NCI-H526 treated with DMSO at 0.1 percent for 48 hours (cell line): ENCODE measurements at places on chromosomes 2 and 18.

DNA sequence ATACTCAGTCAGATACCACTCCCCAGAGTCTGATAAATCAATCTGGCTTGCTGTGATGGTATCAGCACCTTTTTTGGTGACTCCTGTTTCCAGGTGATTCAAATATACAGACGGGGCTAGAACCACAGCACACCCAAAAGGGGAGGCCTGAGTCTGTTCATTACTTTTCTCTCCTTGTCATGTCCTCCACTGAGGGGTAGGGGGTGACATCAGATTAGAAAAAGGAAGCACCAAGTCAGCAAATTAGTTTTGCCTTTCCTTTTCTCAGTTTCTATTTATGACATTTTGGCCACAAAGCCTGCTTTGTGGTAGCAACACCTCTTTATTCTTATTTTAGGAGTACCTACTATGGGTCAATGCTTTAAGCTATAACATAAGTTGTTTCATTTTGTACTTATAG is 127.4 kb downstream of the CCDC102B start:
- DNase-seq, result no peak

- DNase-seq, result no peak
These were observed 162.3 kb downstream of the MREG start for GRCh38 chr2:215851082-215851481.

GRCh38 chr2:222418739-222419138 is 5.6 kb upstream of the SGPP2 start:
- DNase-seq, result no peak

DNA sequence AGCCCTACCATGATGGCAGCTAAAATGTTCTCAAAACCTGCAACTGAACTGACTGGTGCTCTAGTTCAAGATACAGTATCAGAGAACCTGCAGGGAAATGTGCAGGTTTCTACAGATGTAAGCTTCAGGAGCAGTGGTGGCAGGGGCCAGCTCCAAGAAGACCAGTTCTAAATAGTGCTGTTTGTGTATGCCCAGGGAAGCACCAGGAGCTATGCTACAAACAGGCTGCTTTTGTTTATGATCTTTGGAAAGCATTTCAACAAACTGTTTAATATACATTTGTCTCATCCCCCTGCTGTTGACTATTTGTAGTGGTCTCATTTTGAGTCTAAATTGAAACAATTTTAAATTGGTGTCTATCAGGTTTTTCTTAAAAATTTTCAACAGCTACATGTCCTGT is 20.7 kb downstream of the FZD5 start:
- no peak for DNase-seq

DNA sequence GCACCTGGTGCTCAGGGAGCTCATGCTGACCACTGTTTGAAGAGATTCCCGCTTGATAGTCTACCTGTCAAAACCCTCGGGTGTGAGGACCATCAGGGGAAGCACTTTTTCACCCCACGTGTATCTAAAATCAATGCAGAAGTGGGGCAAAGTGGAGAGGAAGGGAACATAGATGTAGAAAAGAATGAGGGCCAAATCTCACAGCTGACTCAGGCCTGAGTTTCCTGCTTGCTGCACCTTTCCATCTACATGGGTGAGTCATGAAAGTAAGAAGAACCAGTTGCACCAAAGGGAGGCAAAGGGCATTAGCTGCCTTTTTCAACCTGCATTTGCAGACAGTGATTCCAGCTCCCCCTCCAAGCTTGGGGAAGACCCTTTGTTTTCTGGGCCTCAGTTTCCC is 100.2 kb upstream of the MYCN start:
- no peak for DNase-seq

GRCh38 chr2:86671337-86671981 is 47.8 kb upstream of the RNF103 start:
- DNase-seq, result no peak

DNA sequence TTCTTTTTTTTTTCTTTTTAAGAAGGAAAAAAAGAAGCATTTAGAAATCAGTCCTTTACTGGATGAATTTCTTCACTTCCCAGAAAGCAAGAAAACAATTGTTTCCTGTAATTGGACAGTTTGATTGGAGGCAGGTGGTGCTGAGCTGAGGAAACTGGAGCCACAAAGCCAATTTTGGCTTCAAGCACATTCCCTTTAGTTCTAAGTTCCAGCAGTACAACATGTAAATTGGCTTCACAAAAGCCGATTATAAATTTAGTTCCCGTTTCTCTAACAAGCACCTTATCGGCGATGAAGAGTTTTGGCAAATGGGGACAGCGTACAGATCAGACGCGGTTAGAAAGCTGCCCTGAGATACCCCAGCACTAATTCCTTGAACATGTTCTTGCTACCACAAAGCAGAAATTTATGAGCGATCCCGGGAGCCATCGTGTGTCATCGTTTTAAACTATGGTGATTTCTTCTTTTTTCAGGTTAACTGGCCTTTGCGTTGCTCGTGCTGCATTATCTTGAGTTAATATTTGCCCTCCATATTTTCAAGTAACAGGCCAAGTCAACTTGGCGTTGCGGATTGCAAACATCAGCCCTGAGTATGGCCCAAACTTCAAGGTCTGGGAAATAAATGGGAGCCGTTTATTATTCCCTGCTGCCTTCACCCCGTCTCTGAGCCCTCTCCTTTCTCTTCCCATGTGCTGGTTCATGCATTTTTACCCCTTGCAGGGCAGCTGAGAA is 190.4 kb upstream of the ID2 start:
- DNase-seq, result no peak

DNA sequence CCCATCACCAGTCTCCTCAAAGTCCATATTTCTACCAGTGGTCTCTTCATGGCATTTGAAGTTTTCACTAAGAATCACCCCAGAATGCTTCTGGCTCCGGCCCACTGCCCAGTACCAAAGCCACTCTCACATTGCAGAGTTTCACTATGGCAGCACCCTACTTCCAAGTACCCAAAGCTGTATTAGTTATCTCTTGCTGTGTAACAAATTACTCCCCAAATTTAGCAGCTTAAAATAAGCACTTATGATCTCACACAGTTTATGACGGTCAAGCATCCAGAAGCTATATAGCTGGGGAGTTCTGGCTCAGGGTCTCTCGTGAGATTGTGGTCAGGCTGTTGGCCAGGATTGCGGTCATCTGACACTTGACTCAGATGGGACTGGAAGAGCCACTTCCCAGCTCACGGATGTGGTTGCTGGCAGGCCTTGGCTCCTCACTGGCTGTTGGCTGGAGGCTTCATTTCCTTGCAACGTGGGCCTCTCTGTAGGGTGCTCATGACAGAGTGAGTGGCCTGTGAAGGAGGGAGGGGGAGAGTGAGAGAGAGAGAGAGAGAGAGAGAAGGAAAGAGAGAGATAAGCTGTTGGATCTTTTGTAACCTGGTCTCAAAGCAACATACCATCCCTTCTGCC is 189.5 kb downstream of the CTIF start:
- DNase-seq, result no peak

GRCh38 chr2:239953418-239954061 is 71.6 kb downstream of the NDUFA10 start:
- DNase-seq, result no peak

DNA sequence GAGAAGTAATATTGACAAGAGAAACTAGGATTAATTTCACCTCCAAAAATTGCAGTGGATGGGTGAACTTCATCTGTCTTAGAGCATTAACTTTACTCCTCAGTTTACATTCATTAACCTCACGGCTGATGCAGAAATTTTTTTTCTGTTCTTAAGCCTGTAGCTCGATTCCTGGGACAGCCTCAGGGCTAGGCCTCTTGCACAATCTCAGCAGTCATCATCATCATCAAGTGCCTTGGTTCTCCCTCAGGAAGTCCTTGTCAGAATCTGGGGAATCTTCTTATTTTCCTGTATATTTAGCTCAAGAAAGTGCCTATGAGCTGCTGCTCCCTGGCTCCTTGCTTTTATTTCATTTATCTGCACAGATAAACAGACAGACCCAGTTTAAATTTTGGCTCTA is 1272.2 kb upstream of the LRRTM1 start:
- no peak for DNase-seq

GRCh38 chr2:237980751-237981150 is 13.9 kb downstream of the UBE2F start:
- DNase-seq, result no peak

- no peak for DNase-seq
These were observed 37.6 kb upstream of the FOSL2 start for GRCh38 chr2:28354920-28355520.

DNA sequence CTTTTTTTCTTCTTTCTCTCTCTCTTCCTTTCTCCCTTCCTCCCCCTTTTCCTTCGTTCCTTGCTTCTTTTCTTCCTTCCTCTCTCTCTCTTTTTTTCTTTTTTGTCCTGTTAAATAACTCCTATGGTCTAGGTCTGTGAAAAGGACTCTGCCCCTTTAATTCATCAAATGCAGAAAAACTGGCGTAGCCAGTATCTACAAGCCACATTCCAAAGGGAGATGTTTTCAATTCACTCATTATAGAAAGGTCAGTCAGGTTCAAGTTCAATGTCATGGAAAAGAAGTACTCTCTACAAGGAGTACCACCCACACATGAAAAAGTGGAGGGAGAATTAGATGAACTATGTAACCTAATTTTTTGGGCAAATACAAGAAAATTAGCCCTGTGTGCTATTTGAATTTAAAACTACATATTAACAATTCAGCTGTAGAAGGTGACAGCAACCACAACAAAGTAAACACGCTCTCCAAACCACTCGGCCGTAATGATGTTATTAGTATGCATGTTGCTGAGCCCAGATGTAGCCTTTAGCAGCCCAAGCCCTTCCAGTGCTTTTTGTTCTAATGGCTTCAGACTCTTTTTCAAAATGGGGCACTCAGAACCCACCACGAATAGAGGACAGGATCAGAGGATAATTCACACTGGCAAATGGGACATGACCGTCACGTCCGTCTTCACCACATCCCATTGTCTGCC is 735.4 kb upstream of the FANCL start:
- peak; percentile 64 for DNase-seq

DNA sequence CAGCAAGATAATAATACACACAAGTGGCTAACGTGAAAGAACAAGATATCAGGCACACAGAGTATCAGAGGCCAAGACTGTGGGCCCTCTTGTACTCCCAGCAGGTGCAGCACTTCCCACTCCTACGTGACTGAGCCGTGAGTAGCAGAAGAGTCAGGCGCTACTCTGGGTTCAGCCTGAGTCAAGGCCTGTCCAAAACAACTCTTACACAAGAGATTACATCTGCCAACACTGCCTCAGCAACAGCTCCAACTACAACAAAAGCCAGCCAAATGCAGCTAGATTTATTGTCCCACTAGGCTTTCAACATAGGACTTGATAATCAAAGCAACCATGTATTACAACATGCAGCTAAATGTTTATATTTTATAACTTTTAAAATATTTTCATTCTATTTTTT is 56.2 kb downstream of the ITSN2 start:
- no peak for DNase-seq

- DNase-seq, result no peak
These were observed 87.6 kb upstream of the FAM110C start for GRCh38 chr2:133675-134593.

GRCh38 chr2:23436346-23437098 is 51.5 kb downstream of the KLHL29 start:
- no peak for DNase-seq

DNA sequence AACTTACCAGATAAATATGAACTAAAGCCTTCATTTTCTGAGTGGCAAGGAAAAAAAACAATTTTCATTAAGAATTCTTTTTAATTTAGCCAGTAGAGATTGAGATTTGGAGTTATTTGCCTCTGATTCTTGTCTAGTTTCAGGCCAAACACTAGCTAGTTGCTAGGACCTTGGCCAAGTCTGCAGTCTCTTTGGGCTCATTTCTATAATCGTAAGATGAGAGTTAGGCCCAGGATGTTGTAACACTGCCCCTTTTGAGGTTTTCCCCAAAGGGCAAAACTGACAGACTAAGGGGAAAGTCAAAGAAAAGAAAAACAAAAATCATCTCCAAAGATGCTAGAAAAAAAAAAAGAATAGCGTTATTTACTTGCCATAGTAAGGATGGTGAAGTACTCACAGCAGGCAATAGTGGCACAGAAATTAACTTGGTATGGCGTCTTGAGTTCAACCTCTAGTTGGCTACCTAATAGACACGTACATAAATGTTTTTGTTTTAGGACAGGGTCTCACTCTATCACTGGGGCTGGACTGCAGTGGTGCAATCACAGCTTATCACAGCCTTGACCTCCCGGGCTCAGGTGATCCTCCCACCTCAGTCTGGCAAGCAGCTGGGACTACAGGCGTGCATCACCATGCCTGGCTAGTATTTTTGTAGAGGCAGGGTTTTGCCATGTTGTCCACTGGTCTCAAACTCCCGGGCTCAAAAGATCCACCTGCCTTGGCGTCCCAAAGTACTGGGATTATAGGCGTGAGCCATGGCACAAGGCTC is 23.0 kb upstream of the ADAM17 start:
- no peak for DNase-seq

DNA sequence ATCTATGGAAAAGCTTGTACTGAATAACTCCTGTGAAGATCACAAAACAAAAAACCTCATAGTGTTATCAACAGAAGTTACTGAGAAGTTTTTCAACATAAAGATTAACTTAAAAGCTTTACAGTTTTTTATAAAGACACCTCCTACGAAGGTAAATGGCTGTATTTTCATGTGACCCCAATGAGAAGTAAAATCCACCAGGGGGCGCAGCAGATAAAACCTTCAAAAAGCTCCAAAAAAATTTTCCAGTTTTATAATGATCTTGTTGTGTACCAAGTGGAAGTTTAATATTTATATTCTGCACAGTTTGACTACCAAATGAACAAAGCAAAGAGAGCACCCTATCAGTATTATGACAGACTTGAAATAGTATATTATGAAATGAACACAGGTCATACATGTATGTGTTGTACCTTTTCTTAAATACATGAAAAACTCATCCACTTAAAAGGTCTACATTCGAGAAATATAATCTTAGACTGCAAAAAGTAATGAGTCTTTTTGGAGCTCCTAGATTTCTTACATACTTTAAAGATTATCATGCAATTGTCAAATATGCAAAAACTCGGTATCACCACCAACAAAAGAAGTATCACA is 38.5 kb downstream of the PNO1 start:
- peak; percentile 53 for DNase-seq

- no peak for DNase-seq
These were observed 46.8 kb upstream of the GPC1 start for GRCh38 chr2:240388471-240389301.

GRCh38 chr2:193520709-193521458 is 1326.2 kb upstream of the TMEFF2 start:
- DNase-seq, result no peak

GRCh38 chr2:102297891-102298290 is 13.5 kb upstream of the IL1RL1 start:
- DNase-seq, result no peak

DNA sequence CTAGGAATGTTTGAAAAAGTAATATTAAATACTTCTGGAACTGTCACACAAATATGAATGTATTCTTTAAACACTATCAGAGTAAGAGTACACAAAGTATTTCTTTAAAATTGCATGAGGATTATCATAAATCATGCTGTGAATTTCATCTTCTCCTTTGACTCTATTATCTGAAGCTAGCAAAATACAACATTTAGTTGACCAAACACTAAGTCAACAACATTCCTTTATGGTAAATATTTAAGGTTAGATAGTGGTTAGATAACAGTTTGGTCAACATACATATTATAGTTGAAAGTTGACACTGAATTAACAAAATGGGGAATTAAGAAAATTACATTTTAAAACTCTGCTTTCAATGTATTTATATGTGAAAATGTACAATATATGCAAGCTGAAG is 72.1 kb upstream of the GRB14 start:
- DNase-seq, result no peak

GRCh38 chr18:55136258-55136657 is 177.0 kb upstream of the CCDC68 start:
- no peak for DNase-seq

GRCh38 chr2:146927080-146927711 is 917.6 kb upstream of the ACVR2A start:
- DNase-seq, result peak; percentile 38

GRCh38 chr2:46804794-46805193 is 110.8 kb downstream of the MCFD2 start:
- no peak for DNase-seq

- no peak for DNase-seq
These were observed 32.1 kb upstream of the LCLAT1 start for GRCh38 chr2:30414961-30415360.
